ENCODE measurements at places on chromosomes 5 and 9.

GRCh38 chr9:130347036-130347435 is 81.5 kb downstream of the HMCN2 start:
- no peak for DNase-seq

DNA sequence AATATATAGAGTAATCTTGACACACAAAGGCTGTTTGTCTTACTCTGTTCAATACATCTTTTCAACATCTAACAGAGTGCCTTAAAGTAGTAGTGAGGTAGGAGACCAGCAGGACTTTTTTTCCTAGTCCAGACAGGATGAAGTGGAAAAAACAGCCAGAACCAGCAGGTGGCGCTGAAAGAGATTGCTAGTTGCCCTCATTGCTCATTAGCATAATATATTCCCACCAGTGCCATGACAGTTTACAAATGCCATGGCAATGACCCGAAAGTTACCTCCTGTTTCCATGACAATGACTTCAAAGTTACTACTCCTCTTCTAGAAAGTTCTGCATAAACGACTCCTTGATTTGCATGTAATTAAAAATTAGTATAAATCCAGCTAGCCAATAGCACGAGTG is 387.4 kb downstream of the ACTL7B start:
- no peak for DNase-seq

- DNase-seq, result no peak
These were observed 84.5 kb upstream of the NFIB start for GRCh38 chr9:14398473-14398872.

DNA sequence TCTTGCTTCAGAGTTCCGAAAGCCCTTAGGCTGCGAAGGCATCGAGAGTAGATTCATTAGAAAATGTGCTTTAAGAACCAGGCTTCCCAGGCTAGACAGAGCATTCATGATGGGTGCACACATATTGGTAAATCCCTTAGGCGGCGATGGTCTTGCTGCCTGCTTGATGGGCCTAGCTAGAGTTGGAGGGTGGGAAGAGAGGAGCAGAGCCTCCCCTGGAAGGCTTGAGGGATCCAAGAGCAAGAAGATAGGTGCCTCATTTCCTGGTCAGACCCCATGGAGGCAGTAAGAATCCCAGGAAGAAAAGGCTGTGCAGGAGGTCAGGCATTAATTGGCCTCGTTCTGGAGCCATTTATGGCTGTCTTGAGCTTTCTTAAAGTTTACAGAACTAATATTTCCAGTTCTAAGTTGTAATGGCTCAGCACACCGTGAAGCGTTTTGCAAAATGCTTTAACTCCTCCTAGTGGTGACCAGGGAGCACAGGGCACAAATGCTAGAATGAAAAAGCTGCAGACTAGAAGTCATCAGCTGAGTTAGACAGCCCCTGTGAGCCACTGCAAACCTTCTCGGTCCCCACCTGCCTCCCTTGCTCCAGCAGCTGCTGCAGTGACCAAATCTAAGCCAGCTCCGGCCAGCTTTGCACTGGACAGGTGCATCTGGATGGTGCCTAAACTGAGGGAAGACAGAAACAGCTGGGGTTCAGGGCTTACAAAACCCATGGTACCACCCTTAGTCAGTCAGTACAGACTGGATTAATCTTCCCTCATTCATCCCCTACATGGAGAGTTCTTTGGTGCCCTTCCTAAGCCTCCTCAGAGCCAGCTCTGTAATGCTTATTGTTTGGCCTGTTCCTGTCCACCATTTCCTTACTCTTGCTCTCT is 14.7 kb downstream of the SLC45A2 start:
- no peak for DNase-seq

GRCh38 chr5:61881821-61882487 is 424.1 kb upstream of the KIF2A start:
- no peak for DNase-seq

DNA sequence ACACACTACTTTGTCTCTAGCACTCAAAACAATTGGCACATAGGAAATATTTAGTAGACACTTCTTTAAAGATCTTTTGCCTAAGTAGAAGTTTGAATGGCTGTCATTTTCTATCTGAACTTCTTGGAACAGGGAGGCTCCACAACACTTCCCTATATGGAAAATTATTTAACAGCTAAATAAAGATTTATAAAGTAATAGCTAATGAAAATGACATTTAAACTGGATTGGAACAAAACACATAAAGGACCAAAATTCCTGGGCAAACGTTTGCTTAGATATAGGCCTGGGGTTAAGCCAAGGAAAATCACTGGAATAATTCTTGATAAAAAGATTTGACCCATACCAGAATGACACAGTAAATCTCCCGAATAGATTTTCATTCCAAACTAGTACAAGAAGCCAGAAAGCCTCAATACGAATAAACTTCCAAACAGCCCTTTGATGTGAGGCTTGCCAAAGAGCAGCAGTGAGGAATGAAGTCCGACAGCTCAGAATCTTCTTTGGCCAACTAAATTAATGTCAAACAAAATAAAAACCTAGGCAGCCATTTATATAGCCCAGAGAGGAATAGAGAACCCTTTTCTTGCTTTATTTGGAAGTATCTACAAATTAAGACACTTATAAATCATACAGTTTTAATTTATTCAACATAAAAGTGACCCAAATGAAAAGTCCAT is 20.3 kb upstream of the RNF180 start:
- no peak for DNase-seq

DNA sequence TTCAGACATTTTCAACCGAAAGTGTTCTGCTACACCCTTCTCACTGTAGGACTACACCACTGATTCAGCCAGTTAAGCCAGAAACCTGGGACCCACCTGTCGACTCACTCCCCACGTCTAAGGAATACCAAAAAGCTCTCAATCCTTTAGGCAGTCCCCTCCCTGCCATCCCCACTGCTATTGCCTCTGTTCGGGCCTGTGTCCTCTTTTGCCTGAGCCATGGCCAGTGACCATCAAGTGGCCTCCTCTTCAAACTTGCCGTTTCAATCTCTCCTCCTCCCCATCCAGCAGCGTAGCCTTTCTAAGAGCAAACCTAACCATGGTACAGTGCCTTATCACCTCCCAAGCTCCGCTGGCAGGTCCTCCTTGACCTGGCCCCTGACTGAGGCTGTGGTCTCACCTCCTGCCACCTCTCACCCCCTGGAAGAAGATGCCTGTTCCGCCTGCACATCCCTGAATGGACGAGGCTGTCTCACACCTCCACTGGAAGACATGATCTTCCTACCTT is 64.1 kb downstream of the GALNT12 start:
- no peak for DNase-seq
